ENCODE measurements at places on chromosomes 6 and 20.

GRCh38 chr20:44360221-44360620, 4.7 kb downstream of the HNF4A start:
- DNase-seq, result no peak

DNA sequence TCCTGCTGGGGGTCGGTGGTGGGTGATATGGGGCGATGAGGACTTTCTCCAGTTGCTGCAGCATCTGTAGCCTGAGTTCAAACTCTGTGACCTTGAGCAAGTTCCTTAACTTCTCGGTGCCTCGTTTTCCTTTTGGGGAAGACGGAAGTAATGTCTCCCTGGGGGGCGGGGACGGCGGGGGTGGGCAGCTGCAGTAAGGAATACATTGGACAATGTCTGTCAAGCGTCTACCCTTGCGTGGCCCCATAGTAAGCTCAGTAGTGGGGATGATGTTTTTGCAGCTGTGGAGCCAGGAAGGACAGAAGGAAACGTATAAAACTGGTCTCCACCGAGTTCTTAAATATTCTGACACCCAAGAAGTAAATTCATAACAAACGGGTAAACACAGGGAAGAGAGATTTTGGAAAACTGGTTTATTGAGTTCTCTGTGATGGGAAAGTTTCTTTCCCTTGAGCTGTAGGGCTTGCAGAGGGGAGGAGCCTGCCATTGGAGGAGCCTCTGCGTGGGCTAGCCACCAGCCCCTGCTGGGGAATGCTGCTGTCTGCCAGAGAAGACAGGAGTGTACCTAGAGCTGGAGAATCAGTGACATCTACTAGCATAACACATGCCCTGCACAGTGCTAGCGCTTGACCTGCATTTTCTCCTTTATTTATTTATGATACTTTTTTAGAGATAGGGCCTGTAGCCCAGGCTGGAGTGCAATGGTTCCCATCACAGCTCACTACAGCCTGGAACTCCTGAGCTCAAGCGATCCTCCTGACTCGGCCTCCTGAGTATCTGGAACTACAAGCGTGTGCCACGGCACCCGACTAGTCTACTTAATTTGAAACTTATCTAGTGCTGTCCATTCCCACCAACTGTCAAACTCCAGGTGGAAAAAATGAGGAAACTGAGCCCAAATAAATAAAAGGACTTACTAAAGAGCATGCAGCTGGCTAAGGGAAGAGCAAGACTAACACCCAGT, 1.2 kb upstream of the ACSS1 start:
- no peak for DNase-seq

- no peak for DNase-seq
Observed at GRCh38 chr20:21719592-21720214, 14.2 kb downstream of the PAX1 start.

GRCh38 chr6:15553031-15553430, 109.8 kb downstream of the DTNBP1 start:
- DNase-seq, result no peak

All from stimulated activated CD4-positive, alpha-beta T cell treated with anti-CD3 and anti-CD28 coated beads, TNF-alpha, amount 100 ng/mL, for 4 hours (primary cell).